Ovary (tissue), 10 donors: ENCODE measurements at places on chromosomes 2 and 18. TPM values are rescaled to one million over a fixed set of nuclear protein-coding genes. Genes with fewer than 3 reads are reported as not detected.

DNA sequence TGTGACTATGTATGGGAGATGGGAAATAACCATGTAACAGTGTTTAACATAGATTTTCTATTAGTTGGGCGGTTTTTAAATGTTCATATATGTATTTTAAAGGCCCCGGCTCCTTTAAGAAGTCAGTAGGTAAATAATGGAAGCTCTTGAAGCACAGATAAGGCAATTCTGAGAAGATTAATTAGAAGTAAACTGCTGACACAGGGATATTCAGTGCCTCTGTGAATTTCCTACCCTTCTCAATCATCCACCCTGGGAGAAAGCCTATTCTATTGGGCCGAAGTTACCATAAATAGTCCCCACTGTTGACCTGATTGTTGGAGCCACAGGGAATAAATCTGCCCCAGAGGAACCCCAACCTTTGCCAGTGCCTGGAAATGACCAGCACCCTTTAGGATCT lies 56.8 kb upstream of the SIX3 start:
- no peaks in the 10 kb centered on the region for H3K36me3 ChIP-seq
- H3K4me3 ChIP-seq = no peak overlapping the region
- no peak overlapping the region for H3K27ac ChIP-seq
- no peaks in the 10 kb centered on the region for H3K4me1 ChIP-seq
- DNase-seq = no peak

DNA sequence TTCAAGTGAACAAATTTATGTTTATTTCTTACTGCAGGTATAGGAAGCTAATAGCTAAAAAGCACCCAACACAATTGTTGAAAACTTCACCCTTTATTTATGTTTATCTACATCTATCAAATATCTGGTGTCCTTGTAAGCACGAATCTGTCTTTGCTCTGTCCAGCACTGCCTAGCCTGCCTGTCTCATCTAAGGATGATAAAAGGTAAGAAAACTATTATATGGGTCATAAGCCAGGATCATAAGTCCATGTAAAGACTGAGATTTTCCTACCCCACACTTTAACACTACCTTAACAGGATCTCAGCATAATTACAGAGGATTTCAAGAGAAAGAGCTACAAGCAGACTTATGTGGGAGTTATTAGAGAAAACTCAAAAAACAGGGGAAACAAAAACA lies 365.6 kb upstream of the TMEFF2 start:
- H3K4me1 ChIP-seq = no peaks in the 10 kb centered on the region
- no peaks in the 10 kb centered on the region for H3K27me3 ChIP-seq
- H3K4me3 ChIP-seq = no peak overlapping the region
- H3K36me3 ChIP-seq = no peaks in the 10 kb centered on the region

DNA sequence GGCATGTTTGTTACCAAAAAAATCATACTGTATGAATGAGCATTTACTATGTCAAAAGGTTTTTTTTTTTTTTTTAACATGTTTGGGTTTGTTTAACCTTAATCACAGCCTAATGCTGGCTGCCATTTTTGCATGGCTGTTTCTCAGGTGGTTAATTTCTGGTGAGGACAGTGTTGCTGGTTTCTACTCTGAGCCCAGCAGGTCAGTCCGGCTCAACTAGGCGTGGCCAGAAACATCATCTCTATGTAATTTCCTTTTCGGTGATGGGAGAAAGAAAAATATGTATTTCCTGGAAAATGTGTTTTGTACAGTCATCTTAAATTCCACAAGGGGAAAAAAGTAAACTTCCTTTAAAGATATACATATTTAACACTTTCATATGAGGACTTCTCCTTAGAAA lies 24.9 kb upstream of the BZW1 start:
- no peaks in the 10 kb centered on the region for H3K4me1 ChIP-seq
- no peak overlapping the region for H3K27ac ChIP-seq
- no peaks in the 10 kb centered on the region for H3K27me3 ChIP-seq
- DNase-seq = no peak
- no peak overlapping the region for H3K4me3 ChIP-seq
- H3K36me3 ChIP-seq = no peaks in the 10 kb centered on the region

Gene ST8SIA5
- total RNA-seq = 0.99 TPM

Gene TDRD15
- 0.23 TPM for total RNA-seq

- no peaks in the 10 kb centered on the region for H3K36me3 ChIP-seq
- no peaks in the 10 kb centered on the region for H3K27me3 ChIP-seq
- peak; percentile 12 for DNase-seq
- peaks cover 4% of the 10 kb centered on the region for H3K4me1 ChIP-seq
- H3K27ac ChIP-seq = peak overlapping the region; percentile 59
Measured at GRCh38 chr18:25164848-25165811, 186.8 kb downstream of the ZNF521 start.

GRCh38 chr2:160825433-160825832 lies 331.8 kb upstream of the RBMS1 start:
- no peaks in the 10 kb centered on the region for H3K4me1 ChIP-seq
- no peaks in the 10 kb centered on the region for H3K27me3 ChIP-seq
- no peak overlapping the region for H3K27ac ChIP-seq
- no peak for DNase-seq
- H3K4me3 ChIP-seq = no peak overlapping the region

Gene RNU2-63P
- total RNA-seq = not detected

GRCh38 chr18:41410006-41410405 lies 545.0 kb upstream of the PIK3C3 start:
- no peak overlapping the region for H3K4me3 ChIP-seq
- no peak for DNase-seq
- H3K27me3 ChIP-seq = no peaks in the 10 kb centered on the region

Gene CCDC74B
- 5.3 TPM for total RNA-seq

- H3K36me3 ChIP-seq = no peaks in the 10 kb centered on the region
- no peak overlapping the region for H3K4me3 ChIP-seq
- no peak for DNase-seq
- no peaks in the 10 kb centered on the region for H3K4me1 ChIP-seq
- no peak overlapping the region for H3K27ac ChIP-seq
- H3K27me3 ChIP-seq = no peaks in the 10 kb centered on the region
Measured at GRCh38 chr2:194587739-194588270, 1069.2 kb upstream of the SLC39A10 start.

Gene OTX1
- not detected for total RNA-seq

- H3K36me3 ChIP-seq = no peaks in the 10 kb centered on the region
- DNase-seq = no peak
- H3K4me3 ChIP-seq = no peak overlapping the region
- no peaks in the 10 kb centered on the region for H3K4me1 ChIP-seq
- no peak overlapping the region for H3K27ac ChIP-seq
Measured at GRCh38 chr2:222242532-222242931, 56.3 kb downstream of the PAX3 start.

DNA sequence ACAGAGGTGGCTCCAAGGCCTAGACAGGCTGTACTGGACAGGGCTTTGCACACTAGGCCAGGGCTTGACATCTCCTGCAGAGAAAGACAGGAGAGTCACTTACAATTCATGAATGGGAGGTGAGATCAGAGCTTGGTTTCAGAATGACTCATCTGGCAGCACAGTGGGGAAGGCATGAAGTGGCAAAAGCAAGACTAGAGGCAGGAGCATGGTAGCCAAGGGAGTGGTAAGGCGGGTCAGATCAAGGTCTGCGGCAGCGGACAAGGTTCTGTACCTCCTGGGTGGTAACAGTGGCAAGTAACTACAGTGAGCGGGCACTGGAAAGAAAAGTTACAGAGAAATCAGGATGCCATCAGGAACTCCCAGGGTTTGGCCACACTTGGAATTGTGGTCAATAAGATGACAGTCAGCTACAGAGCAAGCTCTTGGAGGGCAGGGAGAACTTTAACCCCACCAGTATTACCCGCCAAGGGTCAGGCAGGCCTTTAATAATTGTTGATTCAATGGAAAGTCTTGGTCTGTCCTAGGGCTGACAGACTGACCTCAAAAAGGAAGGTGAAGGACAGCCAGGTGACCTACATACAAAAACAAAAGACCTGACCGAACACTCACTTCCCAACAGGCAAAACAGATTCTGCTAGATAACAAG lies 5.7 kb downstream of the MCFD2 start:
- H3K4me1 ChIP-seq = peaks cover 13% of the 10 kb centered on the region
- H3K27ac ChIP-seq = no peak overlapping the region
- no peak for DNase-seq
- H3K27me3 ChIP-seq = no peaks in the 10 kb centered on the region

Gene KIAA2012
- total RNA-seq = 5.2 TPM

DNA sequence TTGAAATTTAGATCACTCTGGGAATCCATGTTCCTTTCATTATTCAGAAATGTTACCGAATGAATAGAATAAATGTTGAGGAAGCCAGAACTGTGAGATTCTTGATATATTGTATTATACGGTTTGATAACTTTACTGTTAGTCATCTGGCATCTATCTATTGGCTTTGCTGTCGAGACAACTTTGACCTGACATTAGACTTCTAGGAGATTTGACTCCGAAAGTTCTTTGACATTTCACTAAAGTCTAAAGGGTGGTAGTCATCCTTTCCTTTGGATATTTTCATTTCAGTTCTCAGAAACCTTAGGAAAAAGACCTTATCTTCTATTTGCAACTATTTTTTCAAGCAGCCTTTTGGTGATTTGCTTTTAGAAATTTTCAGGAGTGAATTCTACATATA lies 1.9 kb downstream of the BMPR2 start:
- no peaks in the 10 kb centered on the region for H3K36me3 ChIP-seq
- DNase-seq = no peak
- peaks cover 6% of the 10 kb centered on the region for H3K4me1 ChIP-seq
- no peak overlapping the region for H3K27ac ChIP-seq

GRCh38 chr2:238978497-238978896 lies 130.6 kb downstream of the TWIST2 start:
- H3K36me3 ChIP-seq = no peaks in the 10 kb centered on the region
- H3K27ac ChIP-seq = no peak overlapping the region
- H3K4me1 ChIP-seq = no peaks in the 10 kb centered on the region
- H3K27me3 ChIP-seq = no peaks in the 10 kb centered on the region
- no peak overlapping the region for H3K4me3 ChIP-seq

Gene CAVIN2
- total RNA-seq = 36.7 TPM

- DNase-seq = no peak
- H3K4me1 ChIP-seq = no peaks in the 10 kb centered on the region
- H3K4me3 ChIP-seq = no peak overlapping the region
Measured at GRCh38 chr18:25080211-25080610, 271.8 kb downstream of the ZNF521 start.

Gene SDC1
- total RNA-seq = 9.1 TPM

DNA sequence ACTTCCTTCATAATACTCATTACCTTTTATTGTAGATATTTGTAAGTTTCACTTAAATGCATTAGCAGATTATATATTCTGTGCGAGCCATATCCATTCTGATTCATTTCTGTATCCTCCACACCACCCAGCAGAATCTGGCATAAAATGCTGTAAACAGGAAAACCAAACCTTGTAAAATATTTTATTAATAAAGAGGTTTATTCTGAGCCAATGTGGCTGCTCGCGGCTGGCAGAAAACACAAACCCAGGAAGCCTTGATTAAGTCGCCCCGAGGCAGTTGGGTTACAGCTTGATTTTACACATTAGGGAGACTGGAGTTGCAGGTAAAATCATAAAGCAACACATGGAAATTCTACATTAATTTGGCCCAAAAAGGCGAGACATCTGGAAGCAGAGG lies 40.5 kb downstream of the GNAL start:
- H3K27me3 ChIP-seq = no peaks in the 10 kb centered on the region
- no peak for DNase-seq
- no peaks in the 10 kb centered on the region for H3K4me1 ChIP-seq
- H3K27ac ChIP-seq = no peak overlapping the region
- H3K36me3 ChIP-seq = no peaks in the 10 kb centered on the region
- H3K4me3 ChIP-seq = no peak overlapping the region

Gene FAM124B
- 1.0 TPM for total RNA-seq

DNA sequence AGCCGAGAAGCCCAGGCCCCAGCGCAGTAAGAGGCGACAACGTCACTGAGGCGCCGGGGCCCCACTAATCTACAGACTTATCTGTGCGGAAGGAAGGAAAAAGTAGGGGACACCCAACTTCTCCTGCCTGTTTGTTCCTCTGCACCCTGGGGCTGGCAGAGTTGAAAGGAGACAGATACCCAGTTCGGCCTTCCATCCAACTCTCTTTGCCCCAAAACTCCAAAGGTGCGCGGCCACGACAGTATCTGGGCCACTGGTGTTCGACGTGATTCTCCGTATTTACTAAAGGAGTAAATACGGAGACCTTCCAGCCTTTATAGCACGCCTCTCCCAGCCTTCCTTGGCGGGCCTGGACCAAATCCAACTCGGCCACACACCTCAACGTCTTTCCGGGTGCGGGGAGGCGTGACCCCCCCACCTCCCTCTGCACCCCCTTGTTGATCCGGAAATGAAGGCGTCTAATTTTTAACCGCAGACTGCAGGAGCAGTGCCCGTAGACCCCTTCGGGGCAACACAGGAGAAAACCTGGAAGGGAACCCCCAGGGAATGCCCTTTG lies 1.6 kb downstream of the SMAD7 start:
- peak overlapping the region; percentile 8 for H3K27ac ChIP-seq
- H3K36me3 ChIP-seq = no peaks in the 10 kb centered on the region
- H3K4me3 ChIP-seq = peak overlapping the region; percentile 77
- peaks cover 17% of the 10 kb centered on the region for H3K4me1 ChIP-seq
- H3K27me3 ChIP-seq = no peaks in the 10 kb centered on the region
- DNase-seq = no peak

- no peaks in the 10 kb centered on the region for H3K27me3 ChIP-seq
- no peaks in the 10 kb centered on the region for H3K36me3 ChIP-seq
- no peak for DNase-seq
Measured at GRCh38 chr18:74508366-74508765, 12.2 kb downstream of the CNDP2 start.

Gene LIPG
- total RNA-seq = 0.24 TPM

Gene FBXO48
- 1.1 TPM for total RNA-seq

DNA sequence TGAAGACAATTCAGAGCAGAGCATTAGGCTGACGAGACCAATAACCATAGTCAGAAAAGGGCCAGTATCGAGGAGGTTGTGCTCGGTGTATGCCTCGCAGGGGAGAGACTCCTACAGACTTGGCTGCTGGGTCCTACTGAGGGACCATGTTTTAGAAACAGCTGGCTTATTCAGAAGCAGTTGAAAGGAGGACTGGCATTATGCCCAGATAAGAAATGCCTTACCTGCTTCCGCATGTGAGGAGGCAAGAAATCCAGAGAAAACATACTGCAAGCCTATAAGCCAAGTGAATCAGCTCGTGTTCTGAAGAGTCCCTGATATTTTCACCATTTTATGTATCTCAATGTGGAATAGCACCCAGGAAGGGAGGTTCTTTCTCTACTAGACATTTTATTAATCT lies 434.7 kb downstream of the GRB14 start:
- no peaks in the 10 kb centered on the region for H3K27me3 ChIP-seq
- no peak overlapping the region for H3K4me3 ChIP-seq
- H3K36me3 ChIP-seq = no peaks in the 10 kb centered on the region
- H3K4me1 ChIP-seq = no peaks in the 10 kb centered on the region

Gene DOK6
- 2.8 TPM for total RNA-seq

- H3K27me3 ChIP-seq = no peaks in the 10 kb centered on the region
- no peak for DNase-seq
- H3K27ac ChIP-seq = no peak overlapping the region
- H3K36me3 ChIP-seq = no peaks in the 10 kb centered on the region
- H3K4me3 ChIP-seq = no peak overlapping the region
- H3K4me1 ChIP-seq = peaks cover under 1% of the 10 kb centered on the region
Measured at GRCh38 chr2:127575185-127575765, 39.8 kb downstream of the MYO7B start.

GRCh38 chr2:46885376-46885775 lies 30.2 kb downstream of the MCFD2 start:
- H3K4me1 ChIP-seq = peaks cover 9% of the 10 kb centered on the region
- DNase-seq = no peak
- H3K4me3 ChIP-seq = no peak overlapping the region
- H3K36me3 ChIP-seq = no peaks in the 10 kb centered on the region
- H3K27me3 ChIP-seq = no peaks in the 10 kb centered on the region
- H3K27ac ChIP-seq = no peak overlapping the region
